Epithelial cell of proximal tubule (primary cell): ENCODE measurements at places on chromosomes 13 and 19.

GRCh38 chr13:107712145-107712860, 503.0 kb downstream of the LIG4 start:
- DNase-seq: no peak

DNA sequence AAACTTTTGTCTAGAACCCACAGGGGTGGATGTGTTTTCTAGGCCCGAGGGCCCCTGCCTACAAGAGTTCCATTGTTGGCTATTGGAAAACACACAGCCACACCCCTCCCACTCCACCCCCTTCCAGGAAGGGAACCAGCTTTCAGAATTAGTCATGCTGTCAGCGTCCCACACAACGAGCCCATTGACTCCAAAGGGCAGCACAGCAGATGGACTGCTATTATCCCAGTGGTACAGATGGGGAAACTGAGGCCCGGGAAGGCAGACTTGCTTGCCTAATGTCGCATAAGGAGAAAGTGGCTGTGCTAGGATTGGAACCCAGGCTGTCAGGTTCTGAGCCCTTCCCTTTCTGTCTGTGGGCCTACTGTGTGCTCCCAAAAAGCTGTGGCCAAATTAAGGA, 8.1 kb upstream of the FXYD3 start:
- no peak for DNase-seq

- DNase-seq: no peak
Measured at GRCh38 chr19:50647879-50648615, 1.2 kb upstream of the C19orf81 start.

DNA sequence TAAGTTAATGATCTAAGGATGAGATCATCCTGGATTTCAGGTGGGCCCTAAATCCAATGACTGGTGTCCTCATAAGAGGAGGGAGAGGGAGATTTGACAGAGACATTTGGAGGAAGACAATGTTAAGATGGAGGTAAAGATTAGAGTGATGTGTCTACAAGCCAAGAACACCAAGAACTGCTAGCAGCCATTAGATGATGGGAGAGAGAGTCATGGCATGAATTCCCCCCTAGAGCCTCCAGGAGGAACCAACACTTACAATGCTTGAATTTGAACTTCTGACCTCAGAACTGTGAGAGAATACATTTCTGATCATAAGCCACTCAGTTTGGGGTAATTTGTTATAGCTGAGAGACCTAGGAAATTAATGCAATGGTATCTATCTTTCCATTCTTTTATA, 68.1 kb upstream of the RFXAP start:
- DNase-seq: no peak

GRCh38 chr19:40217934-40218890, at the start of gene TTC9B:
Gene TTC9B, minus strand, starts transcription at chr19:40218384. Its CDS starts 3 bp downstream, at chr19:40218381.
- DNase-seq: no peak

DNA sequence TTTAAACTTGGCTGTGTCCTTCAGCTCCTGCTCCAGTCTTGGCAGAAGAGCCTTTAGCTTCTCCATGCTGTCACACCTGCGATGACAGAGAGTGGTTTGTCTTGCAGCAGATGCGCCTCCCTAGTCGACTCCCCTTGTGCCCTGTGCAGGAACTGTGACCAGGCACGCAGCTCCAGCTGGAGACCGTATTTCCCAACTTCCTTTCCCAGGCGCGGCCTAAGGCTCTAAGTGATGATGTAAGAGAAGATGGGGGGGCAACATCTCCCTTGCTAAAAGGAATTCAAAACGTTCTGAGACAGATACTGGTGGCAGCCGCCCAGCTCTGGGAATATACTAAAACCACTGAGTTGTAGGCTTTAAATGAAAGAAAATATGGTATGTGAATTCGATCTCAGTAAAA, 16.3 kb downstream of the DCUN1D2 start:
- DNase-seq: no peak

- no peak for DNase-seq
Measured at GRCh38 chr13:40809471-40809870, 20.1 kb downstream of the SLC25A15 start.

GRCh38 chr19:27764186-27764804, 1448.7 kb downstream of the UQCRFS1 start:
- no peak for DNase-seq

GRCh38 chr19:32624410-32624809, 43.4 kb downstream of the PDCD5 start:
- DNase-seq: no peak

- no peak for DNase-seq
Measured at GRCh38 chr13:72886272-72887067, 104.5 kb downstream of the PIBF1 start.

DNA sequence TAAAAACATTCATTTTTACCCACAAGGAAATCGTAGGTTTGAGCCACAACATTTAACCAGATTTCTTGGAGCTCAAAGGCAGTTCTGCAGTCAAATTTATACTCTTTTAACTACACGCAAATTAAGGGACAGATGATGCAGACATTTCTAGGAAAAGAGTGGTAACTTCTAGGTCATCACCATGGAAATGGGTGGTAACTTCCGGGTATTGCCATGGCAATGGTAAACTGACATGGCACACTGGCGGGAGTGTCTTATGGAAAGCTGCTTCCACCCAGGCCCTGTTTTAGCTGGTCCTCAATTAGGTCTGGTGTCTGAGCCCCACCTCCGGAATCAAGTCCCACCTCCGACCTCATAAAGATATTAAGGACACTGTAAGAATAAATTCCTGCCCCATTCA, 10.4 kb upstream of the LYPD5 start:
- no peak for DNase-seq

GRCh38 chr13:27793507-27794367, 1.5 kb downstream of the GSX1 start:
- no peak for DNase-seq

DNA sequence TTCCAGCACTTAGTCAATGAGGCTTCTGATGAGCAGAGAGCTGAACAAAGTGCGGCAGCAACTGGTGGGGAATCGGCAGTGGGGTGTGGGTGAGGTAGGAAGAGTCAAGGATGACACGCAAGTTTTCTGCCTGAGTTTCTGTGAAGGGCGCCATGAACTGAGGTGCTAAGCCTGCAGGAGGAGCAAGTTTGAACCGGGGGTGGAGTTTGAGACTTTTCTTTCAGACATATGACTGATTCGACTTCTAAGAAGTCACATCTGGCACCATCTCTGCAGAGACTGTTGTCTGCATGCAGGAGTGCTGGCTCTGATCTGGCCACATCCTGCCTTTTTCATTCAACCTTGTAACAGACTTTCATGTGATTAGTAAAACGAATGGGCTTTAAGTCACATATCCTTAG, 14.8 kb upstream of the GPI start:
- no peak for DNase-seq

DNA sequence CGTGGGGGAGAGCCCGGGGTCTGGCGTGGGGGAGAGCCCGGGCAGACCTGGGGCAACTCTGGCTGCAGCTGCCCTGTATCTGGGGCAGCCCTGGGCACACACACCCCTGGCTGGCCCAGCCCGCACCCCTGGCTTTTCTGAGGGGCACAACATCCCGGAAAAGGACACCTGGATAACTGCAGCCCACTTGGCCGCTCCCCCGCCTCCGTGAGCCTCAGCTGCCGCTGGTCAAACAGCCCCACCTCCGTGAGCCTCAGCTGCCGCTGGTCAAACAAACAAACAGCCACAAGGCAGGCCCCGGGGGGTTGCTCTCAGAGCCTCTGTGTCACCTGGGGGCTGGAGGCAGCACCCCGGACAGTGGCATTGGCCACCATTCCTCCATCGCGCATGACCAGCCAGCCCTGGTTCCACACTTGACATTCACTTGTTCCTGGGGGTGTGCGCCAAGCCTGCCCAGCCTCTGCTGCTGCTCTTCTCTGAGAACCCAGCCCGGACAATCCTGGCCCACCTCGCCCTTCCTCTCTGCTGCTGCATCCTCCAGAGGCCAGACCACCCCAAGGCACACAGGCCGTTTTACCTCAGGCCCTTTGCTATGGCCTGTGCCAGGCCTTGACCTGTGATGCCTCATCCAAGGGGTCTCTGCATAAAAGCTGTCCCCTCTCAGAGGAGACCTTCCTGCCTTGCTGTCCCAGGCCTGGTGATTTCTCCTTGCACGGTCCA, 19.9 kb downstream of the CEBPG start:
- no peak for DNase-seq

- DNase-seq: no peak
Measured at GRCh38 chr19:13006431-13007281, 11.4 kb downstream of the NFIX start.

DNA sequence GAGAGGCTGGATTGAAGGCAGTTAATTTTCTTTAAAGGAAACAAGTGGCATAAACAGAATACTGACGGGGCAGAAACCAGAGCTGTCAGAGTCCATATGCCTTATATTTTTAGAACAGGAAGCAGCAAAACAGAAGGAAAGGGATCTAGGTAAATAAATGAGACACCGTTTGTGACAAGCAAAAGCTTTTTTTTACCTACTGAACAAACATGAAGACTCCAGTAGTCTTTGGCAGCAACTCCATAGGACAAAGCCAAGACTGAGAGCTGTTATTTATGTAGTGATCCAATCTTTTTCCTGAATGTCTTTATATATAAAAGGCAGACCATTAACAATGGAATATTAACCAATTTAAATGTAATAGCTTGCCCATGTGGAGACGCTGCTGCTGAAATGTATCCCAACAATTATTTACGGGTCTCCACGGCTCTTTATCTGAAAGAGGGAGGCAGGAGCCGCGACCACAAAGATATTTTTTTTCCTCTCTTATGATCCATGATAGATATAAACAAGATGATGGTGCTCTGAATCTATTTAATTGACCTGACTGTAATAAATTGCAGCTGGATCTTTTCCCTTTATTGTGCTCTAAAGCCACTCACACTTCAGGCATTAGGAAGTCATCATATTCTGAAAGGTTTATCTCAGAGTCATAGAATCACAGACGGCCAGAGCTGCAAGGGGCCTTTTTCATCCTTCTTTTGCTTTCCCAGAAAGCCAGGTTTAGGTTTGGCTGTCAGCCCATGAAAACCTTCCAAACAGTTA, 687.8 kb downstream of the EFNB2 start:
- no peak for DNase-seq

DNA sequence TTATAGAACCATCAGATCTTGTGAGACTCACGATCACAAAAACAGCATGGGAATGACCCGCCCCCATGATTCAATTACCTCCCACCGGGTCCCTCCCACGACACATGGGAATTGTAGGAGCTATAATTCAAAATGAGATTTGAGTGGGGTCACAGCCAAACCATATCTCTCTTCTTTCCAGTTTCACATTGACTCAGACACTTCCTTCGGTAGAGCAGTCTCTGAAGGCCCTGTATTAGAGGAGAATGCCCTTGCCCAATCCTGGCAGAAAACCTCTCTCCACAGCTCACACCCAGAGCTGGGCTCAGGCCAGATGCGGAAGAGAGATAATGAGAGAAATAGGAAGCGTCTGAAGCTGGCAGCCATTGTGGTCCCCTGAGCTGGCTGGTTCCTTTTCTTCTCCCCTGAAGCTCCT, 72.4 kb upstream of the CLDN10 start:
- no peak for DNase-seq

DNA sequence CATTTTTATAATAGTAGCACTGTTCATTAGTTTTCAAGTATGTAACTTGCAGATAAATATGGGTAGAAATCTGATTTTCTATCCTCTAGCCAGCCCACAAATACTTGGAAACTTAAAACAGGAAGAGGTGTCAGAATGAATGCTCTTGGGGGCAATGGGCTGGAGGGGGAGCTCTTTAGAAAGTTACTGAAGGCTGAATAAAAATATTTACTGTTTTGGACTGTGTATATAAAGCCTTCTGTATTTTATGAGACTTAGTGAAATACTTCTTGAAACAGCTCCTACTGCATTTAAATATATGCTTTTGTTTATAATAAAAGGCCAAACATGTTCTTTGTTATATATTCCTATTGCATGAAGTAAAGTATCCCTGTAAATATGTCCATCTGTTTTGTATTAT, 138.8 kb downstream of the RGCC start:
- no peak for DNase-seq

DNA sequence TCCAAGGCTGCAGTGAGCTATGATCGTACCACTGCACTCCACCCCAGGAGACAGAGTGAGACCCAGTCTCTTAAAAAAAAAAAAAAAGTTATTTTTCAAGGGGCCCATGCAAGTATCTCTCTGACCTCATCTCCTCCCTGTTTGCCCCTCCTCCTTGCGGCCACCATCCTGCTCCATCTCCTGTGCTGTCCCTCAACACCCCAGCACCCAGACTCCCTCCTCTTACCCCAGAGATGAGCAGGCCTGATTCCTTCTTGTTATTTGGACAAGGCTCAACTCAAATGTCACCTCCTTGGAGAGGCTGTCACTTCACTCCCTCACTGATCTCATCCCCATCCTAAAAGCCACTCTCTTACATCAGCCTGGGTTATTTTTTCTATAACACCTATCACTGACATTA, 4.4 kb downstream of the RYR1 start:
- DNase-seq: no peak

DNA sequence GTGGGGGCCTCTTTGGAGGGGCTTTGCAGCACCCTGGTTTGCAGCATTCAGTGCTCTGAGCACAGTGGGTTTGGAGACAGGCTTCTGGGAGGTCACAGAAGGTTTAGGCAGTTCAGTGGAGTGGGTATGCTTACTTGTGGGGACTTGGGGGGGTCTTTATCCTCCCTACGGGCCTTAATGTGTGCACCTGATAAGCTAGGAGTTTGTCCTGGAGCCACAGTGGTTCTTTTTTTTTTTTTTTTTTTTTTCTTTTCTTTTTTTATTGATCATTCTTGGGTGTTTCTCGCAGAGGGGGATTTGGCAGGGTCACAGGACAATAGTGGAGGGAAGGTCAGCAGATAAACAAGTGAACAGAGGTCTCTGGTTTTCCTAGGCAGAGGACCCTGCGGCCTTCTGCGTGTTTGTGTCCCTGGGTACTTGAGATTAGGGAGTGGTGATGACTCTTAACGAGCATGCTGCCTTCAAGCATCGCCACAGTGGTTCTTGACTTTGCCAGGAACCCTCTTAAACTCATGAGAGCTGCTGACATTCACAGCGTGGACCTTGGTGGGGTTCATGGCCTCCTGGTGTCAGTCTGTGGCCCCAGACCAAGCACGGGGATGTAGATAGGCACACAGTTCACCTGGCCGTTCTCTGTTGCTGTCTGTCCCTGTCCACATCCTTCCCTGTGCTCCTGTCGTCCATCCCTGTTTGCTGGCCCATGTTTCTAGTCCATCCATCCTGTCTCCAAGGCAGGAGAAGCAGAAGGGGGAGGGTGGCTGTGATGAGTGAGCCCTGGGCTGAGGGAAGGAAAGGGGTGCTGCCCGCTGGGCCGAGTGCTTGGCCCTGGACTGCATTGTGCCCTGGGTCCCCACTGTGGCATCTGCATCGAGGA, 2.7 kb downstream of the EGLN2 start:
- no peak for DNase-seq
